ENCODE measurements at places on chromosomes 5 and 9. TPM values are rescaled to one million over a fixed set of nuclear protein-coding genes. Genes with fewer than 3 reads are reported as not detected.

PCDHB8 gene
- total RNA-seq, result not detected

NME5 gene
- total RNA-seq, result not detected

OR13J1 gene
- total RNA-seq, result not detected

MORN5 gene
- not detected for total RNA-seq

GRAMD2B gene
- total RNA-seq, result 21.8 TPM

SPINK13 gene
- total RNA-seq, result not detected
